ENCODE measurements at places on chromosomes 11 and 22.
A peak's percentile ranks its signal among the peaks of the same experiment; 100 is the strongest.

GRCh38 chr11:134761386-134761785 lies 349.3 kb upstream of the B3GAT1 start:
- no peak for DNase-seq

- DNase-seq: no peak
Measured at GRCh38 chr11:8261291-8261690, 2.4 kb downstream of the LMO1 start.

- peak; percentile 69 for DNase-seq
Measured at GRCh38 chr11:126561327-126561893, 205.9 kb downstream of the ST3GAL4 start.

- DNase-seq: no peak
Measured at GRCh38 chr11:116454020-116454645, 318.7 kb downstream of the BUD13 start.

- no peak for DNase-seq
Measured at GRCh38 chr11:12811861-12812260, 137.6 kb downstream of the TEAD1 start.

DNA sequence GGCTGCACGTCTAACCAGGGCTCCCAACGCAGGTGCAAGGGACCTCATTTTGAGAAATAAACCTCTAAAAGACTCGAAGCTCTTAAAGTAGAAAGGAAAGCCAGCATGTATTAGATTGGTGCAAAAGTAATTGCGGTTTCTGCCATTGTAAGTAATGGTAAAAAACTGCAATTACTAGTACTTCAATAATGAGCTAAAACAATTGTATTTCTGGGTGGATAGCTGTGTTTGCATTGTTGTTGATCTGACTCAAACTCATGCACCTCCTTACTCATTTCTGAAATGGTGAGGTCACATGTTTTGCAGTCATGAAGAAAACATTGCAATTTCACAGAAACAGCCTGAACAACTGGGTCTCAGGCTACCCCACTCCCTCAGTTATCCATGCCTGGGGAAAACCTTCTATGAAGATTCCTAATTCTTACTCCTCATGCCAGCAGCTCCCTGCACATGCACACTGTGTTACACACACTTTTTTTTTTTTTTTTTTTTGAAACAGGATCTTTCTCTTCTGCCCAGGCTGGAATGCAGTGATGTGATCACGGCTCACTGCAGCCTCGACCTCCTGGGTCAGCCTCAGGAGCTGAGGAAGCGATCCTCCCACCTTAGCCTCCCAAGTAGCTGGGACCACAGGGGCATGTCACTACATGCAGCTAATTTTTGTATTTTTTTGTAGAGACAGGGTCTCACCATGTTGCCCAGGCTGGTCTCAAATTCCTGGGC lies 24.6 kb downstream of the VWCE start:
- no peak for DNase-seq

All from astrocyte of the cerebellum (primary cell).